Activated naive CD4-positive, alpha-beta T cell treated with anti-CD3 and anti-CD28 coated beads, Interleukin-2, amount 50 U/mL, for 16 hours (primary cell): ENCODE measurements at places on chromosomes 4 and X.

- DNase-seq, result no peak
Observed at GRCh38 chr4:86220121-86220520, 139.7 kb downstream of the MAPK10 start.

DNA sequence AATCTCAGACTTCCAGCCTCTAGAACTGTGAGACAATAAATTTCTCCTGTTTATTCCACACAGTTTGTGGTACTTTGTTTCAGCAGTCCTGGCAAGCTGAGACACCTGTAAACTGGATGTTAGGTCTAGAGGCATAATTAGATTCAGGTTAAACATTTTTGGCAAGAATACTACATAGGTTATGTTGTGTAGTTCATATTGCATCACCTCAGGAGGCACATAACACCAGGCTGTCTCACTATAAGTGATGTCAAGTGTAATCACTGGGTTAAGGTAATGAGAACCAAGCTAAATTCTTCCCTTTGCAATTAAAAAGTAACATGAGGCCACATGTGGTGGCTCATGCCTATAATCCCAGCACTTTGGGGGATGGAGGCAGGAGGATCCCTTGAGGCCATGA, 214.2 kb downstream of the ZNF674 start:
- no peak for DNase-seq

DNA sequence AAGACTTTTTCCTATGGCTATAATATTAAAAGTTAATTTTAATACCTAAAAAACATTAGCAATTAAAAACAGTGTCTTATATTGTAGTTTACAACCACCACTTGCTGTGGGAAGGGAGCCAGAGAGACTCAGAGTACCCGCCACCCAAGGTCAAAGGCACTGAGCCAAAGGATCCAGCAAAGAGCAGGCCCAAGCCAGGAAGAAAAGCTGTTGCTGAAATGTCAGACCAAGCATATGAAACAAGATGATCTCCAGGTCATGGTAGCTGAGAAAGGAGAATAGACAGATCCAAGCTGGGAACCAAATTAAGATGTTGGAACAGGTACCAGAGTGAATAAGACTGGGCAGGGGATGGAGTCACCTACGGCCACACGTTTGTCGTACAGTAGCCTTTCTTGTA, 18.8 kb upstream of the ATOH1 start:
- DNase-seq, result no peak

GRCh38 chr4:2320746-2321145, 58.8 kb upstream of the MXD4 start:
- no peak for DNase-seq

DNA sequence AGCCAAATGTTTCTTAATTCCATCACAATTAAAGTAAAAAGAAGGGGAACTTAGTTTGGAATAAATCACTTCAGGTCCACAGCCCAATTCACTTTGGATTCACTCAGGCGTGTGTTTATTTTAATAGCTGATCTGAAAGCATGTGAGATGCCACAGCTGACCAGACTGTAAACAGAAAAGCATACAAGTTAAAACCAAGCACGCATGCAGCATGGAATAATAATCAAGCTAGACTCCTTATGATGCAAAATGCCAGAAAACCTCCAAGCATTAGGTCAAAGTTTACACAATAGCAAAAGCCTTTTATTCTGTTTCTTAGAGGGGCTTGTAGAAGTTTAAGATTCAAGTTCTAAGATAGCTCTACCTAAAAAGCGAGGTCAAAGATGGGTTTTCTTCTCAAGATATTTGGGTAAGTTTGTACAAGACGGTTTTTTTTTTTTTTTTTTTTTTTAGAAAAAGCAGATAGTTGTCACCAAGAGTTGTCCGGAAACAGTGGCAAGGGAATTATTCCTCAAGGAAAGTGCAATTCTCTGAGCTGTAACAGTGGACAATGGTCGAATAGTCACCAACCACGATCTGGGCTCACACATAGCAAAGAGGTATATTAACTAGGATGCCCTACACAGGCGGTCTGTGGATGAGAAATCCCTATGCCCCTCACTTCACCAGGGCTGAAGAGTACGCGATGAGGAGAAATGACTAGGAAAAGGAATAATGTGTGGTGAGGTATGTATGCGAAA, 763 bp upstream of the PRRG1 start:
- no peak for DNase-seq

DNA sequence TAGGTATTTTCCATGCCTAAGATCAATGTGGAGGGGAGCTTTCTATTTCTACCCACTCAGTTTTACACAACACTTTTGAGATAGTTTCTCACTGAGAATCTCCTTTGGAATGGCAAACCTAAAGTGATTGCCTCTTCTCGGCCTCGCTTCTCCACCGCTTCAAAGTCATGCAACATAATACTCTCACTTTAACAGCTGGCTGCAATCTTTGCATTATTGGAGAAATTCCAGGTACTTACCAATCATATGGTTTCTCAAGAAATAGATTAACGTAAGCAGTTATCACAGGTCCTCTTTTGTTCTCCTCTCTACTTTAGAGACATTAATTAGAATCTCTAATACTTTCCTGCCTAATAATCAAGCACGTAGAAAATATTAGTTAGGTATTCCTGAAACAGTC, 3.7 kb upstream of the IL13RA2 start:
- no peak for DNase-seq

DNA sequence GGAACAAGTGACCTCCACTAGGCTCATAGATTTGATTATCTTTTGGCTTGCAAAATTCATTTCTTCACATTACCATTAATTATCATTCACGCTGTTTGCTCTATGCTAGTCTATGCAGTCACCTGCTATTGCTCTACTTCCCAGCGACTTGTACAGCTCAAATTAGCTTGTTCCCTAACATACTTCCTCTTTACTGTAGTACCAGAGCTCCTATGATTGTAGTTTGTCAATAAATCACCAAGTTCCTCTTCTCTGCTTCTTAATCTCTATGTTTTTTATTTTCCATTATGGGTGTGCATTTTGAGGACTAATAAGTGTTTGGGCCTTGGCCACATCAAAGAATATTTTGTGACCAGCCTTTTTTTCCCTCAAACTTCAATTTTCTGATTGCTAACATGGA, 6.2 kb upstream of the GSPT2 start:
- no peak for DNase-seq

DNA sequence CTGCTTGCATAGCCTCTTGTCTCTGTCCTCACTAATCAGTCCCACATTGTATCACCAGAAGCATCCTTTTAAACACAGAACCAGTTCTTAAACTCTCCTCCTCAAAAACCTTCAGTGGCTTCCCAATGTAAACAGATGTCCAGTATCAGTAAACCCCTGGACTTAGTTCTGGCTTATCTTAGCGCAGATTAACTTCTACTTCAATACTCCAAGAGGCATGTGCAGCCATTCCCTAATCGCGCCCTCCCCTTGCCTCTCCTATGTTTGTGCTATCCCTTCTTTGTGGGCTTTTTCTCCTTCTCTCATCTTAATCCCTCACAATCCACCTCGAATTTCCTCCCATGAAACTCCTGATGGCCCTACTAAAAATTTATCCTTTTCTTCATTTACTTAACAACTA, 193.8 kb downstream of the FBXO8 start:
- no peak for DNase-seq

GRCh38 chr4:144591401-144591800, 54.6 kb upstream of the HHIP start:
- no peak for DNase-seq

DNA sequence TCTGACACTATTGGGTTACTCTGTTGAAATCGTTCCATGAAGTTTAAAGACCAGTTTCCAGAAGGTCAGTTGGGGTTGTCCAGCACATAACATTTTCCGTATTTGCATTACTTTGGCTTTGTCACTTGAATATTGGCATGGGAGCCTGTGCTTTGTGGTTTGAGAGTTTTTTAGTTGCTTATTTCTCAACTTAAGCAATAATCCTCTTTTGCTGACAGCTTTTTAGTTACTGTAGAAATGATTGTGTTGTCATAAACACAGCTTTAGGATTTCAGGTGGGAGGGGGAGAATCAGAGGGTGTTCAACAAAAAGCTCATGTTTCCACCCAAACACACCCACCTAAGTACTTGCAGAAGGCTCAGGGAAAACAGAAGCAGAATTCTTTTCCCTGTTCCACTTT, 210.7 kb upstream of the TLL1 start:
- DNase-seq, result no peak

DNA sequence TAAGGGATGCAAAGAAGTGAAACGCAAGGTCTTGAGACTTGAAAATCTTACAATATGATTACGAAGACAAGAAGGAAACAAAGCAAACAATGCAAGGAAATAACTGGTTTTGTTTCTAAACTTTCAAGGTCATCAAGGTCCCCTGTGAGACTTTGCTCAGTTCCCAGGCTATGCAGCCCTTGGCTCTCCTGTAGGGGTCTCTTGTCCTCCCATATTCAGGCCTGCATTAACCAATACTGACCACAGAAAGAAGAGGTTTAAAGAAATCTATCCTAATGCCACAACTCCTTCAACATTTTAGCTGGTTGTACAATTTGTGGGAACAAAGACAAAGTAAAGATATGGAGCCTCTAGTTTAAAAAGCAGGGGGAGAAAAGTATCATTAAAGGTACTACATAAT, 209.2 kb downstream of the LHFPL1 start:
- no peak for DNase-seq

GRCh38 chrX:14590693-14591424, 61.5 kb downstream of the GLRA2 start:
- no peak for DNase-seq

DNA sequence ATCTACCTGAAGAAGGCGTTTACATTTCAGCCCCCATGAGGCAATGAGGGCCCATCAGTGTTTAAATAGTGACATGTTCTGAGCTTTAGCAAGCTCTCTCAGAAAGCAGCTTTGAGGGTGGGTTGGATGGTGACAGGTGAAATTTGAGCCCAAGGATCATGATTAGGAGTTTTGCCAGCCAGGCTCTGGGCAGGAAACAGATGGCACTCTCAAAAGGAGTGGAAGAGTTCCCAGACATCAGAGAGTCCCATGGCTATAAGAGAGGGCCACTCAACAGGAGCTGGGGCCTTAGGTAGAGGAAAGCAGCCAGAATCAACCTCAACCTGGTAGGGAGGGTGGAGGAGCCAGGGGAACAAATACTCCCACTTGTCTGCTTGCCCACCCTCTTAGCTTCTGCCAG, 499.8 kb downstream of the MID1IP1 start:
- DNase-seq, result no peak

DNA sequence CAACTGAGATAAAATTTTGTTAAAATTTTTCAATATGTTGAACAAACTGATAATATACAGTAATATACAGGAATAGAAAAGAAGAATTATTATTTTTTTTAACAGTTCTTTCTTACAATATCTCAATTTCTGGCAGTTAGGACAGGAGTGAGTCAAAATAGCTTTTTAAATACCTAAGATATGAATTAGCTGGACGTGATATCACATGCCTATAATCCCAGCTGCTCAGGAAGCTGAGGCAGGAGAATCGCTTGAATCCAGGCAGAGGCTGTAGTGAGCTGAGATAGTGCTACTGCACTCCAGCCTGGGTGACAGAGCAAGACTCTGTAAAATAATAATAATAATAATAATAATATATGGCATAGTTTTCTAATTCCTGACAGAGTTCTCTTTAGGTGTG, 1039.3 kb downstream of the STPG2 start:
- no peak for DNase-seq

GRCh38 chr4:26885912-26886274, 25.3 kb downstream of the STIM2 start:
- DNase-seq, result no peak

GRCh38 chr4:98659741-98660462, 1.5 kb upstream of the TSPAN5 start:
- no peak for DNase-seq

GRCh38 chrX:23332888-23333821, 1.5 kb upstream of the PTCHD1 start:
- DNase-seq, result no peak

DNA sequence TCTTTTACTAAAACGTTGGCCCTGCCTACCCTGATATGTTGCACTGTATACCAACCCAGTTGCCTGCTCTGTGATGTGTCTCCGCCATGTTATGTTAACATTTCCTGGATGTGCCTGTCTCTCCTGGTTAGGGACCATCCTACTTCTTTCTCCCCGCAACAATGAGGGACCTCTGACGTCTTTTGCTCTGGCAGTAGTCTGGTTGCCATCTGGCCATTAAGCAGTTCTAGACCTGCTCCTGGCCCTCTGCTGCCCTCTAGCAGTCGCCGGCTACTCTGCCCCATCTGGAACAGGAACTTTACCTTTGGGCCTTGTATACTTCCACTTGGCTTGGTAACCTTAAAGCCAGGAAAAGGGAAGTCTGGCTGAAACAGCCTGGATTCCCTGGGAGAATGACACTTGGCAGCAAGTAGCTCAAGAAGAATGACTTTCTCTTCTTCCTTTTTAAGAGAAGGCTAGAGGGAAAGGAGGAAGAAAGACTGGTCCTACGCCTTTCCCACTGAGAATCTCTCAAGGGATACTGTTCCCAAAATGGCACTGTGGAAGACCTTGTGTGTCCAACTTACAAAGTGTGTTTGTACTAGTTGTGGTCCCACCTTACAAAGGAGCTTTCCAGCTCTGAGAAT, 63.5 kb downstream of the GPC3 start:
- DNase-seq, result peak; percentile 27

- no peak for DNase-seq
Observed at GRCh38 chr4:68797048-68797447, 18.7 kb upstream of the UGT2B10 start.

- no peak for DNase-seq
Observed at GRCh38 chr4:180650273-180650672, 1592.9 kb upstream of the TENM3 start.

- DNase-seq, result no peak
Observed at GRCh38 chr4:154462081-154462810, 29.4 kb downstream of the DCHS2 start.

DNA sequence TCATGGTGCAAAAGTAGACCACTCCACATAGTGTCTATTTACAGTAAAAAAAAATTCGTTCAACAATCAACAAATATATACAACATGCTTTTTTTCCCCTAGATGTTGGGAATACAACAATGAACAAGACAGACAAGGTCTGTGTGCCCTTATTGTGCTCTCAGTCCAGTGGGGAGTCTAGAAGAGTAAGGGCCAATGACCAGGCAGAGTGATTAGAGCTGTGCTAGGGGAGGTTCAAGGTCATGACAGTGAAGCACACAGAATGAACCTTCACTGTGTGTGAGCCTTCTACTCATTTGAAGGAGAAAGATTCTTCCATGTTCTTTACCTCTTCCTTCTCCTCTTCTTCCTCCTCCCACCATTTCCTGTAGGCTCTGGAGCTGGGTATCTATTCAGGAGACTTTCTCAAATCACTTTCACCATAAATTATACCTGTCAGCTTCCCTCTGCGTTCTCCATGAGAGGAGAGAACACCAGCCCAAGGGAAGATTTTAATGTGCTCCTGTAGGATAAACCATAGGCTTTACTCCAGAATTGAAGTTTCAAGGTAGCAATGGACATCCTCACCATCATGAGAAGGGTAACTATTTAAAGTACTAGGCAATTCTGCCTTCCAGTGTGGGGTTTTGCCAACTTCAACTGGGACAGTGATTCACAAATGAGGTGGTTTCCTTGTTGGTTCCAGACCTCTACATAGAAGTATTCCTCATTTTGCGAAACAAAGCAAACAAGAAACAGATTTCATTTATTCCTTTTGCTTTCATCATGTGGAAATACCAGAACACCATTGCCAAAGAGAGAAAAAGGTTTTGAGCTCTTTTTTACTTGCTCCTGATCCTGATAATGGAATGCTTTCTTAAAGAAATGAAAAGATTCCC, 246.9 kb upstream of the GPC4 start:
- DNase-seq, result no peak
